Vagina (tissue), 2 donors: ENCODE measurements at places on chromosomes 5 and 9. TPM values are rescaled to one million over a fixed set of nuclear protein-coding genes. Genes with fewer than 3 reads are reported as not detected.

IL7R gene
- 69.7 TPM for total RNA-seq

DNA sequence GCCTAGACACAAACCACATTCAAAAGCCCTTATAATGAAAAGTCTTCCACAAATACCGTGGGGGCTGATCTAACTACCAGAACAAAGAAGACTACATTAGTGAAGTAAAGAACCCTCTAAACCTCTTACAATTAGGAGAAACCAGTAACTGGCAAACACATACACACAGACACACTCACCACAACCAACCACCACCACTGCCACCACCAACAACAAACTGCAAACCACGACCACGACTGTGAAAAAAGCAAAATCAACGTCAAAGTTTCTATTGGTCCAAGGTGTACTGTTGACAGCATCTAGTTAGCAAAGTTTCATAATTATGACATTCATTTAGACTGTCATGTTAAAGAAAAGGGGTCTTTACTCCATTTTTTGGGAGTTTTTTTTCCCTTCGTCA lies 2.7 kb downstream of the CDO1 start:
- no peaks in the 10 kb centered on the region for H3K36me3 ChIP-seq
- no peaks in the 10 kb centered on the region for H3K27me3 ChIP-seq
- H3K27ac ChIP-seq, result no peak overlapping the region
- H3K4me1 ChIP-seq, result peaks cover 18% of the 10 kb centered on the region
- no peak for DNase-seq
- no peak overlapping the region for H3K4me3 ChIP-seq

DNA sequence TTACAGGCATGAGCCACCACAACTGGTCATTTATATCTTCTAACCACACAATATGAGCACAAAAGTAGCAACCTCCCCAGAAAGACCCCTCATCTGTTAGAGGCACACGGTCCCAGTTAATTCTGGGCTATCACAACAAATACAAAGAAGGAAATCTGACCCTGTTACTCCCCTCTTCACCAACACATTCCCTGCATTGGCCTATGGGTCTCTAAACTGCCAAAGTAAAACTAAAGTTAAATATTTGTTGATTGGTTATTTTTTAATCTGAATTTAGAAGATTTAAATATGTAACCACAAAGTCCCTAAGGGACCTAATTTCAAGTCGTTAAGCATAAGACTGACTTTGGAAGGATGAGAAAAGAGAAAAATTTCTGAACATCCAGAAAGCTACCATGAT lies 496.7 kb upstream of the NMUR2 start:
- H3K27ac ChIP-seq, result no peak overlapping the region
- H3K27me3 ChIP-seq, result no peaks in the 10 kb centered on the region
- no peak for DNase-seq
- H3K4me1 ChIP-seq, result no peaks in the 10 kb centered on the region

GRCh38 chr5:53418409-53418808 lies 62.0 kb upstream of the FST start:
- no peak overlapping the region for H3K27ac ChIP-seq
- H3K4me3 ChIP-seq, result no peak overlapping the region
